ENCODE measurements at places on chromosomes 13 and 19.
A peak's percentile ranks its signal among the peaks of the same experiment; 100 is the strongest.

DNA sequence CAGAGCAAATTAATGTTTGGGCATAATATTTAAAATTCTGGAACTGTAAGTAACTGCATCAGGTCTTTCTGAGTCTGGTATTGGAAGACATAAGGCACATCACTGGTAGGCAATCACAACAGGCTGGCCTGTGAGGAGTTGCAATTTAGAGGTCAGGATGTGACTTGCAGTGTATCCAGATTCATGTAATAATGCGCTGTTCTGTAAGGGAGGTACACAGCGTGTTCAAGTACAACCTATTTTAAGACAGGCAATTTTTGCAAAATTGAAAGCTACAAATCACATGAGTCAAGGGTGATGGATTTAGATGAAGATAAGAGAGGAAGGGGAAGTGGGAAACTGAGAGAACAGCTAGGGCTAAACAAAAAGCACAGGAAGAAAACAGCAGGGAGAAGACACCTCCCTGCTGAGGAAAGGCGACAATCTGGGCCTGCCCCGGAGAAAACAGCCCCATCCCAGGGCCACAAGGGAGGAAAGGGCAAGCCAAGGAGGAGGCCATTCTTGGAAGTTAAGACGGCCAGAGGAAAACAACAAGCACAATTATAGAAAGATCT lies 138.1 kb downstream of the LACC1 start:
- no peak for DNase-seq

DNA sequence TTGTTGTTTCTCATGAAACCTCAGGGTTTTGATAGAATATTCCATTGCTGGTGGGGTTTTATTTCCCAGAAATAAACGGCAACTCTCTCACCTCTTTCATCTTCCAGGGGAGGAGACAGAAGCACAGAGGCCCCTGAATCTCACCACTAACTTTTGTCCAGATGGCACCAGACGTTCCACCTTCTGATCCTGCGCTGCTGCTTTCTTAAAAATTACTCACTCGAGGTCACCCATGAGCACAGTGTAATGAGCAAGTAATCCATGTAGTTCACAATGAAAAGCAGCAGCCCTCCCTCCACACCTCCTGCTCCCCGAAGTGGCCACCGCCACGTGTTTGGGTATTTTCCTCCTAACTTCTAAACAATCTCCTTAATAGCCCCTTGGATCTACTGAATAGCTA lies 51.3 kb downstream of the TEX29 start:
- DNase-seq, result no peak

DNA sequence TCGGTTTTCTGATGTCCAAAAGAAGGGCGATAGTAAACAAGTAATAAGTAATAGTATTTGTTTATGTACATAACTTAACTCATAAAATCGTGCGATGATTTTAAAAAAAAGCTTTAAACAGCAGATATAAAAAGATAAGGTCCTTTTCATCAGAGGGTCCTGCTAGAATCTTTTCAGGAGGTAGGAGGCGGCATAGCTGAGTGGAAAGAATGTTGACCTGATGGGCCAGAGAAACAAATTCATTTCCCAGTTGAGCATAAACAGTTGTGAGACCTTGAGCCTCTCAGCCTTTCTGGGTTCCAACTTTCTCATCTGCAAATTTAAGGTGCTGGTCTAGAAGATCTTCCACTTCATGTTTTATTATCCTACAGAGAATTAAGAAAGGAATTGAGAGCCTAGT lies 173.5 kb downstream of the LACC1 start:
- no peak for DNase-seq

DNA sequence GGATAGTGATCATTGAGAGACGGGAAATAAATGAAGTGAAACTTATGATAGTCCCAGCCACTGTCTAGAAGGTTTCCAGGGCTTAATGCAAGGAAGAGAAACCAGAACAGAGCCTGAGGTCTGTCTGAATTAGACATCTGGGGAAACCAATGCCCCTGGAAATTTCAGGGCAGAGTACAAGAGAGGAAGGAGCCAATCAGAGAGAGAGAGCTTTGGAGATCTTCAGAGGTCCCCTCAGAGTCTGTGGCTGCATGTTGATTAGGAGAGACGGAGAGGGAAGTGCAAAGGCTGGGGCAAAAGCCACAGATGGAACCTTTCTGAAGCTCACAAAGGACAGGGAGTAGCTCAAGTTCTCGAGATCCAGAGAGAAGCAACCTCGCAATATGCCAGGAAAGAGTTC lies 378.0 kb downstream of the DNAJC15 start:
- DNase-seq, result no peak

GRCh38 chr19:13404236-13404635 lies 102.0 kb downstream of the CACNA1A start:
- DNase-seq, result no peak

GRCh38 chr19:40154121-40154680 lies 37.0 kb upstream of the MAP3K10 start:
- no peak for DNase-seq

DNA sequence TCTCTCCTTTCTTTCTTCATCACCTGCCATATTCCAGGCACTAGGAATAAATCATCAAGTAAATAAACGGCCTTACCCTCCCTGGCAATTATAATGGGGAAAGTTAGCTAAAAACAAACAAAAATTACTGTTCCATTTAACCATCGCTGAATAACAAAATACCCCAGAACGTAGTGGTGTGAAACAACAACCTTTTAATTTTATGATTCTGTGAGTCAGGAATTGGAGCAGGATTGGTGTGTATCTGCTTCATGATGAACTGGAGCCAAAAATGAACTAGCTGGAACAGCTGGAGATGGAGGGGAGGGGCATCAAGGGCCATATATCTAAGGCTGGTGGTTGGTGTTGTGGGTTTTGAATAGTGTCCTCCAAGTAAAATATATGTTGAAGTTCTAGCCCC lies 3.7 kb upstream of the CADM4 start:
- no peak for DNase-seq

DNA sequence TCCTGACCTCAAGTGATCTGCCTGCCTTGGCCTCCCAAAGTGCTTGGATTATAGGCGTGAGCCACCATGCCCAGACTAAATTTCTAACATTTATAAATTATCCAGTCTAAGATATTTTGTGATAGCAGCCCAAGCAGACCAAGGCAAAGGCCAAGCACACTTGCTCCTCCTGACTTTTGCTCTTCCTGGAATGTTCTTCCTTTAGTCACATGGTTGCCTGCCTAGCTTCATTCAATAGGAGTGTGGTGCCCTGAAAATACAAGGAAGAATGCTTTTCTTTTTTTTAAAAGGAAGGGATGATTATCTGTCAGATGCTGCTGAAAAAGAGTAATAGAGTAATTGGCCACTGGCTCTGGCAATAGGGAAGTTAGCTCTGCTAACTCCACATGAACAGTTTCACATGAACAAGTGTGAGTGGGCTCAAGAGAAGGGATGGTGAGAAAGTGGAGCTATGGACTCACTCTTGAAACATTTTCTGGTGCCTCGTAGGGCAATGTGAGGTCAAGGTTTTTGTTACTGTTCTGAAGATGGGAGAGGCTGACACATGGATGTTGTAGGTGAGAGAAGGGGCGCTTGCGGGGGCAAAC lies 47.1 kb downstream of the USPL1 start:
- no peak for DNase-seq

GRCh38 chr19:31312009-31312676 lies 37.1 kb downstream of the TSHZ3 start:
- DNase-seq, result no peak

- DNase-seq, result no peak
Observed at GRCh38 chr13:37795326-37795725, 74.2 kb downstream of the TRPC4 start.

DNA sequence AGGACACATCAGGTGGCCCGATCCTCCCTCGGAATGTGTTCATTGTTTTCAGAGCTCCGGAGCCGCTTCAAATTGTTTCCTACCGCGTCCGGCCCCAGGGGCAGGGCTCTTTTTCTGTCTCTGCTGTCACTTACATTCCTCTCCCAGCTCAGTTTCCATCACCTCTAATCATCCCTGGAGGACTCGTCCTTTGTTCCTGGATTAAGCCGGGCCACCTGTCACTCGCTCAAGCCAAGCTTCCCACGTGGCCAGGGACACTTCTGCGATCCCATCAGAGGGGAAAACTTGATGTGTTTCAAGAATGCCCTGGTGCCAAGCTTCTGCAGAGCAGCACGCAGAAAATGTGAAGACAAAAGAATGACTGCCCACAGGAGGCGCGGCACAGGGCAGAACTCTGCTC lies 13.5 kb downstream of the IL17D start:
- no peak for DNase-seq

DNA sequence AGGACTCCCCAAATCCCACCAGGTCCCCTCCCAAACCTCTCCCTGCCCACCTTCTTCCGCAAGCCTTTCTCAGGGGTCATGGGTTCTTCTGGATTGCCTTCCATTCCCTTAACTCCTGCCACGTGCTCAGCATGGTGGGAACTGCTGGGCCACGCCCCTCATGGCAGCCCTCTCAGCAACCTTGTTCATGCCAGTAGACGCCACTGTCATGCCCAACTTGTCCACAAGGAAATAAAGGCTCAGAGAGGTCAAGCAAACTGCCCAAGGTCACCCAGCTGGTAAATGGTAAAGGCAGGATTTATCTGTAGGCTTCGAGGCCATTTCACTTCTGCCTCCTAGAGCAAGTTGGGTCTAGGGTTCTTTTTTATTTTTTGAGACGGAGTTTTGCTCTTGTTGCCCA lies 10.9 kb downstream of the PRAM1 start:
- no peak for DNase-seq

GRCh38 chr13:66305961-66306617 lies 924.0 kb downstream of the PCDH9 start:
- no peak for DNase-seq

GRCh38 chr19:17579661-17580244 lies 24.3 kb downstream of the COLGALT1 start:
- DNase-seq, result peak; percentile 85

GRCh38 chr13:91196958-91197357 lies 150.5 kb upstream of the MIR17HG start:
- no peak for DNase-seq

DNA sequence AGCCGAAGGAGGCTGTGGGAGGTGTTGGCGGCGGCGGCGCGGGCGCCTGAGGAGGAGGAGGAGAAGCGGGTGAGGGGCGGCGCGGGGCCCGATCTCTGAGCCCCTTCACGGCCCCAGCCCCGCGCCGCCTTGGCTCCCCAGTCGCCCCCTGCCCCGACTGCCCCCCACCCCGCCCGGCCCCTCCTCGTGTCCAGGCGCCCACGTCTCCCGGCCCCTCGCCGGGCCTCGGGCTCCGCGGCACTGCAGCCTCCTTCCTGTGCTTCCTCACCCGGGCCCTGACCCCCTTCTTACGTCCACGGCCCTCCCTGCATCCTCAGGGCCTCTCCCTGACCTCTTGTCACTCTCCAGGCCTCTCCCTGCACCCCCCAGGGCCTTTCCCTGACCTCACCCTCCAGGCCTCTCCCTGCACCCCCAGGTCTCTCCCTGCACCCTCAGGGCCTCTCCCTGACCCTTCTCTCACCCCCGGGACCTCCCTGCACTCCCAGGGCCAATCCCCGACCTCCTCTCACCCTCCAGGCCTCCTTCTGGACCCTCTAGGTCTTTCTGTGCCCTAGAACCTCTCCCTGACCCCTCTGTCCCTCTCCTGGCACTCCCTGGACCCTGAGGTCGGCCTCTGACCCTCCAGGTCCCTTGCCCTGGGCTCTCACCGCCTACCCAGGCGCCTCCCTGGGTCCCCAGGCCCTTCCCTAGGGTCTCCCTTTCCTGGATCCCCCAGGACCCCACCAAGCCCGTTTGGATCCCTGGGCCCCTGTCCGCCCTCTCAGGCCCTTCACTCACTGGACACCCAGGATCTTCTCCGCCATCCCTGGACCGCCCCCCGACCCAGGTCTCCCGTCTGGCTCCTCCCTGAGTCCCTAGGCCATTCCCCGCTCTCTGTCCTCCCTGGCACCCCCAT lies 460 bp downstream of the KMT5C start:
- DNase-seq, result no peak
